T-helper 17 cell (primary cell): ENCODE measurements at places on chromosomes 7 and 10.

- no peak for DNase-seq
Observed at GRCh38 chr7:46630031-46630430, 709.0 kb upstream of the IGFBP3 start.

GRCh38 chr10:86450806-86451603, 70.6 kb downstream of the WAPL start:
- no peak for DNase-seq

- no peak for DNase-seq
Observed at GRCh38 chr7:99137411-99138180, 6.3 kb downstream of the SMURF1 start.

GRCh38 chr10:3866332-3866731, 81.3 kb upstream of the KLF6 start:
- no peak for DNase-seq

DNA sequence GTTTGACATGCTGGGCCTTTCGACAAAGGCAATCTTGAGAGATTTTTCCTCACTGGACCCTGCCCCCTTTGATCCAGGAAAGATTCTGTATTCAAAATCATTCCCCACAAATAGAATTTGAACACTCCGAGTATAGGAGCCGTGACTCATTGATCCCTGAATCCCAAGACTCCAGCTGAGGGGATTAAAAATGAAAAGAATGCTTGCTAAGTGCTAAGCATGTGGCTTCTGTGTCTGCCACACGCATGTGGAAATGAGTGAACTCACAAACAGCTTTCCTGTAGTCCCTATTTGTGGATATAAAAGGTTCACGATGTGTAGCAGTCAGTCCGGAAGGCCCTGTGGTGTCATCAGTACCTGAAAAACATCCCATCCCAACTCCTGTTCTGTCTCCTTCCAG, 674.3 kb downstream of the SDK1 start:
- DNase-seq, result no peak

DNA sequence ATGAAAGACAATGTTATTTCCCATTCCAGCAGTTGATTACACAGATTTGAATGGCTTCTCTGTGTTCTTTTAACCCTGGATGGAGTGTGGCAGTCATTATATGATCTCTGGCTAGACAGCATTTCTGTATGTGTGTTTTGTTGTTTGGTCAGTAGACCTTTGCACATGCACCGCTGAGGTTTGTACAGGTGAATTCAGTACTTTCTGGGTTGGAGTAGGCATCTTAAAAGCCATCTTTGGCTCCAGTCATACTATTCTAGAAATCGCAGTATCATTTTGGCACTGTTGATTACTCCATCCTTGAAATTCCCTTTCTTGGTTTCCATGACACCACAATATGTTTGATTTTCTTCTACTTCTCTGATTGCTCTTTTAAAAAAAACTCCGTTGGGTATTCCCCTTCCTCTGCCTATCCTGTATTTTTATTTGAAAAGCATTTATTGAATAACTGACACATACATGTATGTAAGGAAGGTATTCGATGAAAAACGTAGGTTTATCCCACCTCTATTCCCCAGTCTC, 29.9 kb downstream of the TAS2R41 start:
- no peak for DNase-seq

DNA sequence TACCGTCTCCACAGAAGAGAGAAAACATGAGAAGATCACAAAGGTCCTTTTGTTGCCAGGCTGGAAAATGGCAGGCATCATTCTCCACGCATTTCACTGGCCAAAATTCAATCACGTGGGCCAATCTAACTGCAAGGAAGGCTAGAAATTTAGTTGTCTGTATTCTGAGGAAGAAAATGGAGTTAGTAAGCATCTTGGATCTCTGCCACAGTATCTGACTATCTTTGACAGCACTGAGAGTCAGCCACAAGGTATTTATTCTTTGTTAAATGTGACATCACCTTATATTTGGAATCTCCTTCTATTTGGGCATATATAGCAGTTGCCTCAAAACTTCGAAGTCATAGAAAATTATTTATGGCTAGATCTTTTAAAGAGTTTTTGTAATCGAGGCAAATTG, 213.9 kb downstream of the NSUN6 start:
- no peak for DNase-seq

- no peak for DNase-seq
Observed at GRCh38 chr7:45181286-45181960, 23.8 kb downstream of the RAMP3 start.

DNA sequence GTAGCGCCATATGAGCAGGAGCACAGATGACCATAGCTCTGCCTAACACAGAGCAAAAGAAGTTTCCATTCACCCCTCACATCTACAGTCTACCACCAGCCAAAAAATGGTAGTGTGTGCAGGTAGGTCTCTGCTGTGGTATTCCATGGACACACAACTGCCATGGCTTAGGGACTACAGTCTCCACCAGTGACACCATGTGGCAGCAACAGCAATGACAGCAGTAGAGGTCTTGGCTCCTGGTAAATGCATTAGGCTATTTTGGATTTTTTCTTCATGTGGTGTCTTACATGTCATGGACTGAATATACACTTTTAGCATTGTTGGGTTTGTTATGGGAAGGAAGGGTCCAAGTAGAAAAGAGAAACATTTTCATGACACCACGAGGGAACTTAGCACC, 70.1 kb upstream of the CABCOCO1 start:
- DNase-seq, result no peak

- no peak for DNase-seq
Observed at GRCh38 chr7:81207801-81208200, 288.9 kb upstream of the SEMA3C start.

DNA sequence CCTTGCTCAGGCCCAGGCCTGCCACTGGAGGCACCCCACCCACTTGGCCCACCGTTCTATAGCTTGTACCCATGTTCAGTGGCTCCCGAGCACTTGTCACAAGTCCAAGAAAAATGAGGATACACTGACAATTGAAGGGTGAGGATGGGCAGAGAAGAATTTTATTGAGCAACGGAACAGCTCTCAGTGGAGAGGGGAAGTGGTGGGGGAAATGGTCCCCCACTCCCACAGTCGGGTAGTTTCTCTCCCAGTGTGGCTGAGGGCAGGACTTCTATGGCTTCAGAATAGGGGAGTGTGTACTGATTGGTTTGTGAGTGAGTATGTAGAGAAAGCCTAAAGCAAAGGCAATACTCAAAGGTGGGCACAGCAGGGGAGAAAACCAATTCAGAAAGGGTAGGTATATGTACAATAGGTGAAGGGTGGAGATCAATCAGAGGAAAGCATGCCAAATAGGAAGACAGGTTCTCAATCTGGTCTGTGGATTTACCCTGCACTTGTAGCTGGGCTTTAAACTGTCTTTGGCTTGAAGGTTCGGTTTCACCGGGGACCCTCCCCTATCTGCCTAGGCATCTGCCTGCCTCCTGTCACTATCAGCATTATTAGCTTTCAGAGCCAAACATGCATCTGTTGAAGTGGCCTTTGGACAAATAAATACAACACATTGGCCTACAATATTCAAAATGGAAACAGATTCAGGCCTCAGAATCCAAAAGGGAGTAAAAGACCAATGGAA, 8.9 kb upstream of the TSPAN13 start:
- DNase-seq, result no peak

- no peak for DNase-seq
Observed at GRCh38 chr10:111083222-111084095, 6.6 kb downstream of the ADRA2A start.

DNA sequence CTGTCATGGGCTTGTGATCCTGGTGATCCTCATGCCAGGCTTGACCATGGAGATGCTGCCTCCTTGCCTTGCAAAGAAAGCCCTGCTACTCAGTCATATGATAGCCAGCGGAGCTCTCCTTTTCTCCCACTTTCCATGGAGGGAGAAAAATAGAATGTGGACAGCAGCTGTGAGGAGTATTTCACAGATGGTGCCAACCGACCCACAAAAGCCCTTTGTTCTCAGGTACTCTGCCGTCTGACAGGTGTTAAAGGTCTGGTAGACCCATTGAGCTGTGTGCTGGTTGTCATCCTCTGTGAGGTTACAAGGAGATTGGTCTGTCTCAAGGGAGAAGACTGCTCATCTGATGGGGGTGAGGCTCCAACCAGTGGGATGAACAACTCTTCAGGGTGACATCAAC, 29.5 kb upstream of the COBL start:
- DNase-seq, result no peak

- no peak for DNase-seq
Observed at GRCh38 chr7:98334081-98334480, 52.6 kb downstream of the BRI3 start.

GRCh38 chr7:69640925-69641594, 42.8 kb downstream of the AUTS2 start:
- DNase-seq, result no peak

GRCh38 chr10:108208732-108209131, 1044.2 kb upstream of the SORCS1 start:
- no peak for DNase-seq

DNA sequence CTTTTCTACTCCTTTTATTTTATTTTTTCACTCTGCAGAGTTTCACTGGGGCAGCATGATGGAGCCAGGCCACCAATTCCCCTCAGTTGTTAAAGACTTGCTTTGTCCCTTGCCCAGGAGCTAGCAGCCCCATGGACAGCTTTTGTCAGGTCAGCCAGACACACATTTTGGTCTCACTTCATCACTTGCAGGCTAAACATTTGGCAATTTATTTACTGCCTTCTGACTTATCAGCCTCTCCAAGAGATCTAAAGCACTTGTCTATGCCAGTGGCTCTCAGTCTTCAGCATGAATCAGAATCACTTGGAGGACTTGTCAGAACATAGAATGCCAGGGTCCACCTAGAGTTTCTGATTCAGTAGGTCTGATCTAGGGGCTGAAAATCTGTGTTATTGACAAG, 66.4 kb upstream of the GDF10 start:
- no peak for DNase-seq

DNA sequence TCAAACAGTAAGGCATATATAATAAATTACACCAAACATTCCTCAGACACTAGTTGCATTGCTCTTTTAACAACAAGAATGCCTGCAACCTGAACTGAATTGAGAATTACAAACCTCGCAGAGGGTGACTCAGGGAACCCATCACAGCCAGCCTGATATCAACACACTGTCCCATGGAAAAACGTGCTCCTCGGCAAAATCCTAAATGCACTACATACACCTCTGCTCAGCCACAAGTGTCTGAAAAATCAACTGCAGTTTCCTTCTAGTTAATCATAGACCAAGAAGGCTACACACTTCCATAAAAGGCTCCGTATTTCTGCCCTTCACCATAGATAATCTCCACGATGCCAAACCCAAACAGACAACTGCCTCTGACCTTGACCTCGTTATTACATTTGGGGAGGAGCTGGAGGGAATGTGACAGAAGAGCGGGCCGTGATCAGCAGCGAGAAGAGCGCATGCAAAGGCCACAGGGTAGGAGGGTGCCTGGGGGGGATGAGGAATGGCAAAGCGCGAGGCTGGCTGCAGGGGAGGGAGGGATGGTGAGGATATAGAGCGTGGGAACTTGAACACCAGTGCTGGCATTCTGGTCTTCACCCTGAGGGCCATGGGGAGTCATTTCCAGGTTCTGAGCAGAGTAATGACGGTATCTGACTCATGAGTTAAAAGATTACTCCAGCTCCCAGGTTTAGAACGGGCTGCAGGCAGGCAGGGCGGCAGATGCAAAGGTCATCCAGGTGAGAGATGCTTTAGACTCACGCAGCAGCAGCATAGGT, 201.9 kb upstream of the FRMD4A start:
- no peak for DNase-seq

GRCh38 chr10:24669285-24669852, 54.3 kb downstream of the ARHGAP21 start:
- DNase-seq, result no peak

GRCh38 chr7:142800699-142801260, 30.0 kb downstream of the PRSS2 start:
- DNase-seq, result no peak

- DNase-seq, result no peak
Observed at GRCh38 chr7:27156916-27157701, 634 bp upstream of the HOXA7 start.

DNA sequence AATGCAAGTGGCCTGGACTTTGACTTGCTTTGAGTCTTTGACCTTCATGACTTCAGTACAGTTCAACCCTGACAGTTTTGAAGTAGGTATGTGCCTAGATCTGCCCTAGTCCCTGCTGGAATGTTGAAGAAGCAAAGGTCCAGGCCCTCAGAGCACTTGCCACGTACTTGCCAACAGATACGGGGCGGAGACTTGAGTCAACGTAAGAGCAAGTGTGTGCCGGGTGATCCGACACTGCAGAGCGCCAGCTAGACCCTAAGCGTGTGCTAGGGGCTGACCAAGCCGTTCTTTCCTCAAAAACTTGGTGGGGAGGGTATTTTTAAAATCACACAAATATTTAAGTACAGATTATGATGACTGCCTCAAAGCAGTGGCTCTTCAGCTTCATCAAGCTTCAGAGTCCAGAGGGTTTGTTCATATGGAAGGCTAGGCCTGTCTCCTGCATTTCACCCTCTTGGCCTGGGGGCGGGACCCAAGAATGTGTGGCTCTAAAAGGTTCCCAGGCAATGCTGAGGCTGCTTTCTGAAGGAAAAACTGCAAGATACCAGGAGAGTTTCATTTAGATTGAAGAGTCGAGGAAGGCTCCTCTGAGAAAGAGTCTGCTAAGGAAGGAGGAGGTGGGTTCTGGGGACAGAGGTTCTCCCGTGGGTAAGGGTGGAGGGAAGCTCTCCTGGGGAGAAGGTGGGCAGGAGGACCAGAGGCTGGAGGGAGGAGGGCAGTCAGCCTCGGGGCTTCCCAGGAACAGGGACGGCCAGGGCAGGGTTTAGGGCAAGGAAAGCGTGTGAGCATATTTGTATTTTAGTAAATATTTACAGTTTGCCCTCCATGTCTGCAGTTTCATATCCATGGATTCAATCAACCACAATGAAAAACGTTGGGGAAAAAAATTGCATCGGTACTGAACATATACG, 160.3 kb downstream of the EGFR start:
- no peak for DNase-seq

DNA sequence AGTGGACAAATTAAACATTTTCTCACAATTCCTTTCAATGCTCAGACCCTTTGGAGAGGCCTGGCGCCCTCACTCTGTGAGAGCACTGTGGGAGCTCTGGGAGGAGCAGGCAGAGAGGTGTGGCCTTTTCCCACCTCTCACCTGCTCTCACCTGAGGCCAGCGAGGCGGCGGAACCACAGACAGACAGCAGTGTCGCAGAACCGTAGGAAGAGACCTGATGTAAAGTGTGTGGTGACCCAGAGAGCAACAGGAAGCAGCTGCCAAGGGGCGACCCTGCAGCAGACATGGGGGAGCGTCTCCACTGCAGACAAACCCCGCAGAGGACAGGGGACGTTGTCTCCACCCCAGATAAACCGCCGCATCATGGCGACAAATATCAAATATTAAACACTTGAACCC, 15.6 kb upstream of the PARP12 start:
- no peak for DNase-seq

GRCh38 chr7:4307316-4308204, 374.5 kb upstream of the FOXK1 start:
- no peak for DNase-seq

GRCh38 chr10:21993360-21994001, 10.0 kb downstream of the DNAJC1 start:
- no peak for DNase-seq

DNA sequence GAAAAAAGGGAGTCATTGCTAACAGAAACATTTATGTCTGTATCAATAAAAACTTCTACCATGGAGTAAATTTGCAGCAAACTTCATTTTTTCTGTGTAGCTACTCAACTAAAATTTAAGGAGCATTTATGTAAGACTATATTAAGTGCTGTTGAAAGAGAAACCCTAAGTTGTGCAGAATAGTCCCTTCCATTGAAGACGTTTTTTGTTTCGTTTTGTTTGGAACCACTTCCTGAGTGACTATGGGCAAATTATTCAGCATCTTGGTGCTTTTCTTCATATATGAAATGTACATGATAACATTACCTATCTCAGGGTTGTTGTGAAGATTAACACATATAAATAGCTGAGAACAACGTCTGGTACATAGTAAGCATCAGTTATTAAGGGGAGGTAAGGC, 24.3 kb downstream of the SEM1 start:
- no peak for DNase-seq
